T-helper 1 cell (primary cell): ENCODE measurements at places on chromosomes 3 and 15.

DNA sequence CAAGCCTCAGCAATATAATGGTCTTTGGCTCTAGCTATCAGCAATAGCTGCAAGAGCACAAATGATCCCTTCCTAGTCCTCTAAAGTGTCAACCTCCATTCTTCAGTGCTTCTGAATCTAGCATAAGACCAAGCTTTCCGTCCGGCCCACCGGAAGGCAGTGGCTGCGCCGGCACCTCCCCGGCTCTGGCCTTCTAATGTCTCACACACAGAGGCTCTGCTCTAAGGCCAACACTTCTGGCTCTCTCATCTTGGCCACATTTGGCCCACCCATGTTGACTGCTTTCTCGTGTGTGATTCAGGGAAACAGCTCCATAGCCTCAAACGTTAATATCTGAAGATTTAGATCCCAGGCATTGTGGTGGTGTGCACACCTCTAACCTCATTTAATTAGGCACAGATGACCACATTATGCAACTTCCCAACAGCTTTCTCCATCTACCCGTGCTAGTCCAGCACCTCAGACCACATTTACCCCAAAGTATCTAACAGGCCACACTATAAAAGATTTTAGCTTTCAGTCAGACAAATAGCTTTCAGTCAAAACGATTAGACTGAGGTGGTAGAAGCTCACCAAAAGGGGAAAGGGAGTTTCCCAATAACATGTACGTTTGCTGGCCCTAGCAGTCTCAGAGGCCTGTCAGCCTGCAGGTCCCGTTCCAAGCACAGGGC is 19.3 kb downstream of the SLC51A start:
- no peak for DNase-seq

DNA sequence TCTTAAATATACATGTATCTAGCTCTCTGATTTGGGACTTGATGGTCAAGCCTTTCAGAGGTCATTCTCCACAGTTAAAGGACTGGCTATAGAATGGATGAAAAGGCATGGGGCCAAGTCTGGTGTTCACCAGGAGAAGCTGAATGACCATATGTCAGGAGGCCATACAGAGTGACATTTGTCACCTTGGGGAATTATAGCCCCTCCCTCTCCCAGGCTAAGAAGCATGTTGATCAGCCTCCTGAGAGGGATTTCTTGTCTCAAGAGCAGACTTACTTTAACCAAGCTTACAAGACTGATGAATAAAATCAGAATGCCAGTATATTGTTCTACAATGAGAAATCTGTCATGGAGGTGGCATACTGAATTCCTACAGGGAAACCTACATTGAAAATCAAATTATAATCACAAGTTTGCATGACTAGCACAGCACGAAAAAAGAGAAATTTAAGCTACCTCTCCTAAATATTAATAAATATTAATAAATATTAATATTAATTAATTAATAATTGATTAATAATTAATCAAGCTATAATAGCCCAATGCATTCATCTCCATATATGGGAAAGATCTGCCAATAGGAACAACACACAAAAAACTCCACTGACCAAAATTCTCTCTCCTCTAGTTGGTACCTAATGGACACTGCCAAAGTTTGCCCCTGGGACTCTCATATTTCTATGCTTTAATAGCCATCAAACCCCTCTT is 47.3 kb downstream of the ATP8B4 start:
- no peak for DNase-seq

DNA sequence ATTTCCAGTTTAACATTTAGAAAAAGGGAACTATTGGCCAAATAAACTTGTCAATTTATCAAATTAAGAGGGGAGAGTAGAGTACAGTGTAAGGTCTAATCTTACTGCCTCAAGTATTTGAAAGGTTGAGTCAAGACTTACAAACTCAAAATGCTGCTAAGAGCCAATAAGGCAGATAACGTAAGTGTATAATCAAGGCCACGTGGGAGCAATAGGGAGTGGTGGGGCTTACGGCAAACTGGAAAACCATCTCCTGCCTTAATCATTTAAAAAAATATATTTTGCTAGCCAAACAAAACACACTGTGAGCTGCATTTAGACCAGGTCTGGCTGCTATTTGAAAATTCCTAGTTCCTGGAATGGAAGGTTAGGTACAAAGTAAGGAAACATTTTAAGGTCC is 107.3 kb upstream of the FRMD4B start:
- DNase-seq = no peak

DNA sequence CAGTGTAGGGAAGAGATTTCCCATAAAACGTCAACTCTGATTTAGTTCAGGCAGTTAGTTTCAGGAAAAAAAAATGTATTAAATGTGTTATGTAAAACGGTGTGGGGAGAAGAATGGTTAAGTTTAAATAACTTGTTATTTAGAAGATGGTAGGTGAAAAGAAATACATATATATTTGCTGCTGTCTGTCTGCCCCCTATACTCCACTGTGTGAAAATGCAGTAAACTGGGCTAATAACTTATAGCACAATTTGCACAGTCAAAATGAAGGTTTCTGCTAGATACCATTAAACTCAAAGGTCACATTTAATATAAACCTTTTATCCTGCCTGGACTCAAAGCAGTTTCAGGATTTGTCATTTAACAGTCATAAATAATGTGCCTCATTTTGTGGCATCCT is 515.0 kb downstream of the FGF12 start:
- DNase-seq = no peak
